ENCODE measurements at places on chromosomes 12 and 14.

GRCh38 chr14:80981156-80981555 lies 25.7 kb downstream of the TSHR start:
- no peak for DNase-seq

- DNase-seq, result no peak
Observed at GRCh38 chr14:31543969-31544799, 17.0 kb upstream of the NUBPL start.

DNA sequence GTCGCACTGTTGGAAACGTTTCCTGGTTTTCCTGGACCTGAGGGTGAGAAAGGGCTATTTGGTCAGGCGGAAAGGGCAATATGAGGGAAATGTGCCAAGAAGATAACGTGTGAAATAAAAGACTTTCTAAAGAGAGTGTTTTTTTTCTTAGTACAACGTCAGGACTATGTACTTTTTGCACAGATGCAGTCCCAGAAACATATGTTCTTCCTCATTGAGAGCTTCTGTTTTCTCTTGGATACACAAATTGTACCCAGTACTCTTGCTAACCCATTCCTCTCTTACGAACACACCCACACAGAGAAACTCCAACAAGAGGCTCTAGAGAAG lies 669 bp upstream of the PKP2 start:
- no peak for DNase-seq

DNA sequence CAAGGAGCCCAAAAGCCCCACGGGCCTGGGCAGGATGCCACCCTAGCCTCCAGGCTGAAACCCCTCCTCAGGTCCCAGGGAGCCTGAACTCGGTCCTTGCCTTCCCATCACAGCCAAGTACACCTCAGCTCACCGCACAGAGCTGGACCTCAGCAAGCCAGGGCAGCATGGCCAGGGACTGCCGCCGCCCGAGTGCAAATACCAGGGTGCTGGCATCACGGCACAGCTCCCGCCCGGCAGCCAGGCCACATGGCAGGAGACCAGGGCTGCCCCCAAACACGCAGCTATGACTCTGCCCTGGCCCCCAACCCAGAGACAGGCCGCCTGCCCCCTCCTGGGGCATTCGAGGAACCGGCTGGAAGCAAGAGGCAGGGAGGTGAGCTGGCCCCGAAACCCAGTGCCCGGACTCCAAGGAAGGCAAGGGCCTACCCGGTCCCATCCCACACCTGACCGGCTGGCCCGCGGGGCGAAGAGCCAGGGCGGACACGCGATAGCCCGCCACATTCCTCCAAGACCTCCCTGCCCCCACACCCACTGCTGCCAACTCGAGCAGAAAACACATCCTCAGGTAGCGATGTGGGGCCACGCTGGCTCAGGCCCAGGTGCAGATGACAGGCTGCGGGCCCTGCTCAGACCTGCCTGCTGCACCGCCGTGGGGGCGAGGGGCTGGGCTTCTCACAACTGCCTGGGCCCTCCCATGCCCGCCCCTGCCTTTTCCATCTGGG lies 2.7 kb downstream of the JAG2 start:
- DNase-seq, result no peak

GRCh38 chr14:103223818-103224352 lies 100.6 kb downstream of the TNFAIP2 start:
- no peak for DNase-seq

DNA sequence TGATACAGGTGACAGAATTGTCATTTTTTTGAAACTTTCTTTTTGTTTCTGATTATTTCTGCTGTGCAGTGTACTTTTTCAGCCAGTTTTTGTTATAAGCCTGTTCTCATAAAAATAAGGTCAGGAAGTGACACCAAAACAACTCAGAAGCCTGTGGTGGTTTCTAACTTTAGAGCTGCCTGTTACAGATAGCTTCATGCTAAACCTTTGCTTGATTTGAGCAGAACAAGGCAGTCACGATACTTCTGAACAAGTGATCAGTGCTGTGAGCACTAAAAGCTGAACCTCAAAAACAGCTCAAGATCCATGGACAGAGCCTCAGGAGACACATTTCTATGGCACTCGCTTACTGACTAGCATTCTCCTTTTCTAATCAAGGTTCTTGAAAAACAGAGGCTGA lies 82.0 kb downstream of the PRKCH start:
- DNase-seq, result no peak
